CD4-positive, alpha-beta T cell (primary cell): ENCODE measurements at places on chromosomes 1 and 21.

DNA sequence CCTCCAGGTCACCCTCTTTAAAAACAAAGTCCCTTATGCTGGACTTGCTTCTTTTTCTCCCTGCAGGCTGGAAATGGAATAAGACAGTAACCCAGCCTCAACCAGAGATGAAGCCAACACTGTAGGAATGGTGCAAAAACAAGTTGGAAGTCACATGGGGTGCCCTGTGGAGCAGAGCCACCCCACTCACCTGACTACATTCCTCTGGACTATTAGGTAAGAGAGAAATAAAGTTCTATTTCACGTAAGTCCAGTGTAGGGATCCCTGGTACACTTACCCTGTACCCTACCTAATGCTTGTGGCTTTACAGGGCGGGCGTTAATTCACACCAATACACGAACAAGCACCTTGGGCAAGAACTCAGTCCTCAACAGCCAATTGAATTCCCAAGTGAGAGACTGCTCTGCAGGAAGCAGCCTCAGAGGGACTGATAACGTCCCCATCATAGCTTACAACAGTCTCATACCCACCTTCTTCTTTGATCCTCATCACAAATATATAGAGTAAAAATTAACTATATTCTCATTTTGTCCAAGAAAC, 112.5 kb upstream of the FGGY start:
- no peaks in the 10 kb centered on the region for H3K4me1 ChIP-seq
- H3K4me3 ChIP-seq, result no peak overlapping the region
- H3K36me3 ChIP-seq, result no peaks in the 10 kb centered on the region
- DNase-seq, result no peak
- H3K27me3 ChIP-seq, result no peaks in the 10 kb centered on the region
- no peak overlapping the region for H3K27ac ChIP-seq

DNA sequence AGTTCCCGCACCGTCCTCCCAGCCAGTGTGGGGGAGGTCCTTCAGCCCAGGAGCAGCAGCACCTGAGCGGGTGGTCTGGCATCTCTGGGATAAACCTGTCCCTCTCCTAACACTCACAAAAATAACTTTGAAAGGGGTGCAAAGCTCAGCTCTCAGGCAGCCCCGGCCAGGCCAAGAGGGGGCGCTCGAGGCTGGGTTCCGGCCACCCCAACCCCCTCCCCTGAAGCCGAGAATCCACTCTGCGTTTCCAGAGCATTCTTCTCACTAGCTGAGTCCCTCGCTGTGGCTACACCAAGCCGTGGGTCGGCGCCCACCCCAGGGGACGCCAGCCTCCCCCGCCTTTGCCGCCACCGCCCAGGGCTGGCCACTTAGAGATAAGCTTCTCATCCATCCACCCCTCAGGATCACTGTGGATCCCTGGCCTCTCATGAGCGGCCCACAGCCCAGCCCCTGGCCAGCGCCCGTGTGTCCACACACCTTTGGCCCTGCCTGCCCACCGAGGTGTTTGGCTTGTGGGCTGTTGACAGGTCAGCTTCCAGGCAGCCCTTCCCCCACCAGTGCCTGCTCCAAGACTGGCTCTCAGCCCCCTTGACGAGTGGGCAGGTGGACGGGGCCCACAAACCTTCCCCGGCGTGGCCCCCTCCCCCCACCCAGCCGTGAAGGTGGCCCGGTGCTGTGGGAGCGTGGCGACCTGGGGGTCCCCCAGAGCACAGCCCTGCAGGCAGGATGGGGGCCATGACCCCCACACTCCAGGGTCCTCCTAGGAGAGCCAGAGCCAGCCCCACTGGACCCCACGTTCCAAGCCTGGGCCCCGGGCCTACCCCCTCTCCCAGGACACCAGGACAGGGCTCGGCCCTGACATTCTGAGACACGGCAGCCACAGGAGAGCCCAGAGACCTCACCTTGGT, 1.9 kb downstream of the FTCD start:
- DNase-seq, result peak; percentile 35
- H3K4me3 ChIP-seq, result no peak overlapping the region
- peaks cover 7% of the 10 kb centered on the region for H3K4me1 ChIP-seq
- no peaks in the 10 kb centered on the region for H3K27me3 ChIP-seq
- H3K36me3 ChIP-seq, result no peaks in the 10 kb centered on the region
- no peak overlapping the region for H3K27ac ChIP-seq

- no peak overlapping the region for H3K4me3 ChIP-seq
- H3K4me1 ChIP-seq, result no peaks in the 10 kb centered on the region
- H3K27me3 ChIP-seq, result no peaks in the 10 kb centered on the region
- H3K27ac ChIP-seq, result no peak overlapping the region
- no peak for DNase-seq
These were observed 19.8 kb downstream of the SERINC2 start for GRCh38 chr1:31432592-31433395.

DNA sequence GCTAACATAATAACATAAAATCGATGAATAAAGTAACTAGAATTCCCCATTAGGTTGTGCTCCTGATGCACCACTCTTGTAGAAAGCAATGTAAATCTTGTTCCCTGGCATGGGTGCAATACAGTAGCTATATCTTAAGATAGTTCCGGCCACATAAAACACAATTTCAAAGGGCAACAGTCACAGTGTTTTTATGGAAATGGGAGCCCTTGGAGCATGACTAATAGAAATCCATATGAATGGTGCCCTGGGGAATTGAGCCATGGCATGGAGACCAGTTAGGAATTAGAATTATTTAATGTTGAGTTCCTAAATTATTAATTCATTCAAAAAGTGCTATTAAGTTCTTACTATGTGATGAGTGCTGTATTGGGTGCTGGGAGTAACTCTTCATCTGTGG, 118.7 kb downstream of the KCNK2 start:
- H3K27ac ChIP-seq, result no peak overlapping the region
- no peak overlapping the region for H3K4me3 ChIP-seq
- H3K27me3 ChIP-seq, result no peaks in the 10 kb centered on the region
- no peaks in the 10 kb centered on the region for H3K36me3 ChIP-seq
- H3K4me1 ChIP-seq, result no peaks in the 10 kb centered on the region
- no peak for DNase-seq

DNA sequence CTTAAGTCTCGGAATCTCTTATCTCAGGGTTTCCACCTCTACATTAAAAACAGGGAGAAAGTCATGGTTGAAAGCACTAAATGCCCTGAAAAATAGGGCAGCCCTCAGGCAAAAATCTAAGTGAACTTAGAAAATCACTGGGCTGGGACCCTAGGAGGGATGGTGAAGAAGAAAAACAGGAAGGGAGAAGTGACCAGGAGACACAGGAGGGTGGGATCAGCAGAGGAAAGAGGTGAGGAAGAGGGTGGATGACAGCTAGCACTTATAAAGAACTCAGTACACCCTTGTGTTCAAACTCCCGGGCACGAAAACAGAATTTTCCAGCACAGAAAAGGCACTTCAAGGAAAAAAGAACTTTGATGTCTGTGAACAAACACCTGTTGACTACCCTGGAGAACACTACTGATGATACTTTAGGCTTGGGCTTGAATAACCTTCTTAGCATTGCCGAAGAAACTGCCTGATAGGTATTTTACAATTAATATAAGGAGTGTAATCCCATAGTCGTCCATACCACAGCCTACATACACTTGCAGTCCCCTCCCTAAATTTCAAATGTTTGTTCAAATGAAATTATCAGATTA, 2.0 kb downstream of the CHML start:
- no peaks in the 10 kb centered on the region for H3K27me3 ChIP-seq
- H3K36me3 ChIP-seq, result peaks cover 5% of the 10 kb centered on the region
- H3K4me1 ChIP-seq, result peaks cover 17% of the 10 kb centered on the region
- H3K4me3 ChIP-seq, result no peak overlapping the region
- no peak overlapping the region for H3K27ac ChIP-seq

- no peak overlapping the region for H3K4me3 ChIP-seq
- no peak for DNase-seq
- H3K27me3 ChIP-seq, result no peaks in the 10 kb centered on the region
- no peaks in the 10 kb centered on the region for H3K36me3 ChIP-seq
- peak overlapping the region; percentile 47 for H3K27ac ChIP-seq
These were observed 10.7 kb downstream of the C1orf105 start for GRCh38 chr1:172431204-172431603.

DNA sequence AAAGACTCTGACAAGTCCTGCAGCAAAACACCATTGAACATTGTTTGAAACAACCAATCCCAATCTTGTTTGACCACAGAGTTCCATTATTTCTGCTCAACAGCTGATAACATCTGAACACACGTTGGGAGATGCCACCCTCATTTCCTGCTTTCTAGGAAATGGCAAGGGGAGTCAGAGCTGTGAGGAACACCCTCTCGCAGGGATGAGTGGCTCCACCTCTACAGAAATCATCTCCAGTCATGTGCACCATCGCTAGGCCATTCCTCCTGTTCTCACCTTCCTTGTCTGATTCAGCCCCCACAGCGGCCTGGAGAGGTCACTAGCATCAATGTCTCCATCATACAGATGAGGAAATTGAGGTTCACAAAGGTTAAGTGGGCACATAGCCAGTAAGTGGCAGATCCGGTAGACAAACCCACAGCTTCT, 22.4 kb upstream of the RUNX3 start:
- DNase-seq, result peak; percentile 76
- H3K27ac ChIP-seq, result no peak overlapping the region
- H3K27me3 ChIP-seq, result no peaks in the 10 kb centered on the region
- no peak overlapping the region for H3K4me3 ChIP-seq
- no peaks in the 10 kb centered on the region for H3K36me3 ChIP-seq
- H3K4me1 ChIP-seq, result peaks cover 54% of the 10 kb centered on the region

- H3K27me3 ChIP-seq, result no peaks in the 10 kb centered on the region
- no peak for DNase-seq
- no peak overlapping the region for H3K4me3 ChIP-seq
- peaks cover 3% of the 10 kb centered on the region for H3K36me3 ChIP-seq
These were observed 5.0 kb downstream of the TAF5L start for GRCh38 chr1:229620876-229621275.

DNA sequence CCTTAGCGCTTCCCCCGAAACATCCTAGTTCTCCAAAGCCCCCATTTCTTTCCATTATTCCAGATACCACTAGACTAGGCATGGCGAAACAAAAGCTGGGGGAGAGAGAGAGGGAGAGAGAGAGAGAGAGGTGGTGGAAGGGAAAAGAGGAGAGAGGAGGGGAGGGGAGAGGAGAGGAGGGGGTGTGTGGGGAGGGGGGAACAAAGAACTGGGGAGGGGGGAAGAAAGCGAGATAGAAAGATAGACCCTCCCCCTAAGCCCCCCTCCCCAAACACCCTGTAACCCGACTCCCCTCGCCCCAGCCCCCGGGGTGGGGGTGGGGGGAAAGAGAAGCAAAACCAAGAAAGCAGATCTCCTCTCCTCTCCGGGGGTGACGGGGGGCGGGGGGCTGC, 352 bp downstream of the MEX3A start:
- peaks cover 23% of the 10 kb centered on the region for H3K4me1 ChIP-seq
- H3K4me3 ChIP-seq, result peak overlapping the region; percentile 75
- no peaks in the 10 kb centered on the region for H3K36me3 ChIP-seq
- H3K27me3 ChIP-seq, result peaks cover 31% of the 10 kb centered on the region
- DNase-seq, result no peak
